ENCODE measurements at places on chromosomes 3 and 15. TPM values are rescaled to one million over a fixed set of nuclear protein-coding genes. Genes with fewer than 3 reads are reported as not detected.

Gene NME9
- total RNA-seq, result not detected

DNA sequence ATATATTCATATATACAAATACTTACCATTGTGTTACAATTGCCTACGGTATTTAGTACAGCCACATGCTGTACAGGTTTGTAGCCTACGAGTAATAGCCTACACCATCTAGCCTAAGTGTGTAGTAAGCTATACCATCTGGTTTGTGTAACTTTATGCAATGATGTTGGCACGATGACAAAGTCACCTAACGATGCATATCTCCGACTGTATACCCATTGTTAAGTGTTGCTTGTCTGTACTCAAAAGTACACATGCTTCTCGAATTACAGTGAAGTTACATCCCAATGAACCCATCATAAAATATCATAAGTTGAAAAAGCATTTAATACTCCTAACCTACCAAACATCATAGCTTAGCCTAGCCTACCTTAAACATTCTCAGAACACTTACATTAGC, 327.1 kb downstream of the KBTBD8 start:
- DNase-seq, result no peak
- no peaks in the 10 kb centered on the region for H3K27me3 ChIP-seq
- no peaks in the 10 kb centered on the region for H3K4me1 ChIP-seq
- H3K4me3 ChIP-seq, result no peak overlapping the region

GRCh38 chr3:10757021-10757820, 58.8 kb upstream of the SLC6A11 start:
- H3K4me3 ChIP-seq, result no peak overlapping the region
- no peak for DNase-seq
- no peaks in the 10 kb centered on the region for H3K36me3 ChIP-seq
- no peaks in the 10 kb centered on the region for H3K4me1 ChIP-seq
- peaks cover 22% of the 10 kb centered on the region for H3K27me3 ChIP-seq
- H3K27ac ChIP-seq, result no peak overlapping the region

DNA sequence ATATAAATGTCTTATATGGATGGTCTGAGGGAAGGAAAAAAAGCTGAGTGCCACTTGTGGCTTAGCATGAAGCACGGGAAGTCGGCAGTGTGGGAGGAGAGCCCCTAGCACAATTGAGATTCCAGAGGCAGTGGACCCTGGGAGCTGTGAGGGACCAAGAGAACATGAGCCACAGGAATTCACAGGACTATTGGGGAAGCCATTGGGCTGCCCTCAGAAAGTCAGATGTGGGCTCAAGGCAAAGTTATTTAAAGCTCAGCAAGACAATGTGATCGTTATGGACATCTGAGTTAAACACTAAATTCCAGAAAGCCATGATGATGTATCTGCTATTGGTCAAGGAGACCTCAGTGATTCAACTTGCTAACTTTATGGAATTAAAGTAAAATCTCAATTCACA, 380.8 kb upstream of the IL12A start:
- no peak for DNase-seq
- H3K27ac ChIP-seq, result no peak overlapping the region
- peaks cover 5% of the 10 kb centered on the region for H3K27me3 ChIP-seq
- no peaks in the 10 kb centered on the region for H3K36me3 ChIP-seq
- H3K4me1 ChIP-seq, result no peaks in the 10 kb centered on the region

- no peak overlapping the region for H3K27ac ChIP-seq
- no peak for DNase-seq
- H3K4me3 ChIP-seq, result no peak overlapping the region
- no peaks in the 10 kb centered on the region for H3K4me1 ChIP-seq
Observed at GRCh38 chr3:117562000-117562399, 852.4 kb downstream of the TUSC7 start.

GRCh38 chr3:118817748-118818165, 216.9 kb downstream of the IGSF11 start:
- H3K27ac ChIP-seq, result no peak overlapping the region
- H3K27me3 ChIP-seq, result peaks cover 7% of the 10 kb centered on the region
- DNase-seq, result no peak
- H3K4me1 ChIP-seq, result peaks cover 5% of the 10 kb centered on the region

Gene DUT
- total RNA-seq, result 90.0 TPM

DNA sequence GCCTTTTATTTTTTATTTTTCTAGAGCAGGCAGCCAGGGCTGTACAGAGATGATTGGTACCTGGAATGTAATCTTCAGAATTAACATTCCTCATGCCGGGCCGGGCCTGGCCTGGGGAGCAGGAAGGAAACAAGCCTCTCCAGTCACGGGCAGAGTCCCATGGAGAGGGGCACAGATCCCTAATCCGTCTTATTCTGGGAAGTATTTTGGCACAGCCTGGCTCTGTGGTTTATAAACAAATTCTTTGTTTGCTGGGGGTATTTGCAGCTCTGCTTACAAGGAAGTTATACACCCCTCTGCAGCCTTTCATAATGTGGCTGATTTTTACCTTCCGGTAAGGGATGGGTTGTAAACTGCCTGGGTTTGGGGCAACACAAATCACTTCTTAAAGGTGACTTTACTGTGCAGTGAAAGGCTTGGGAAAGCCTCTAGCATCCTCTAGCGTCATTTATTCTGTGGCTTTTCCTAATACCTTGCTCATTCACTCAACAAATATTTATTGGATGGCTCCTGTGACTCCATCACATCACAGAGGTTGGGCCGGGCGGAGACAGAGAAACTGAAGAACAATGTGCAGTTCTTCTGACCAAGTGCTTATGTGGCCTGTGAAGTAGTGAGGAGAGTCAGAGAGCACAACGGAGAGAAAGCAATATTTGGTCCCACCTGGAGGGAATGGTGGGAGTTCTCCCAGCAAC, 2.7 kb downstream of the SLC6A20 start:
- peaks cover 9% of the 10 kb centered on the region for H3K4me1 ChIP-seq
- H3K4me3 ChIP-seq, result no peak overlapping the region

Gene CKMT1A
- total RNA-seq, result 1.9 TPM

Gene TRANK1
- total RNA-seq, result 38.5 TPM

- no peak for DNase-seq
- H3K4me3 ChIP-seq, result no peak overlapping the region
- no peak overlapping the region for H3K27ac ChIP-seq
- no peaks in the 10 kb centered on the region for H3K4me1 ChIP-seq
- H3K36me3 ChIP-seq, result no peaks in the 10 kb centered on the region
Observed at GRCh38 chr15:69857686-69858391, 239.9 kb downstream of the TLE3 start.

Gene CRBN
- 56.0 TPM for total RNA-seq

All from upper lobe of right lung (tissue), 1 donor.